ENCODE measurements at places on chromosomes 6 and 20.

DNA sequence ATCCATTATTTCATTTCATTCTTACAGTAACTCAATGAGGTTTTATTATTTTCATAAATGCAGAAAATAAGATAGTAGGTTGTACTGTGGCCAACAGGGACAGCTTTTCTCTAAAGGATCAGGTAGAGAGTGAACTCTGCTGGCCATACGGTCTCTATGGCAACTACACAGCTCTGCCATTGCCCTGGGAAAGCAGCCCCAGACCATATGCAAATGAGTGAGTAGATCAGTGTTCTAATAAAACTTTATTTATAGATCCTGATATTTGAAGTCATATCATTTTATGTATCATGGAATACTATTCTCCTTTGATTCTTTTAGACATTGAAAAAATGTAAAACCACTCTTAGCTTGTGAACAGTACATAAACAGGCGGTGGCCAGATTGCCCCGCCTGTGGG is 192.5 kb upstream of the RREB1 start:
- no peak for DNase-seq

- DNase-seq = peak; percentile 78
Observed at GRCh38 chr6:136600818-136601217, 50.6 kb upstream of the MAP7 start.

DNA sequence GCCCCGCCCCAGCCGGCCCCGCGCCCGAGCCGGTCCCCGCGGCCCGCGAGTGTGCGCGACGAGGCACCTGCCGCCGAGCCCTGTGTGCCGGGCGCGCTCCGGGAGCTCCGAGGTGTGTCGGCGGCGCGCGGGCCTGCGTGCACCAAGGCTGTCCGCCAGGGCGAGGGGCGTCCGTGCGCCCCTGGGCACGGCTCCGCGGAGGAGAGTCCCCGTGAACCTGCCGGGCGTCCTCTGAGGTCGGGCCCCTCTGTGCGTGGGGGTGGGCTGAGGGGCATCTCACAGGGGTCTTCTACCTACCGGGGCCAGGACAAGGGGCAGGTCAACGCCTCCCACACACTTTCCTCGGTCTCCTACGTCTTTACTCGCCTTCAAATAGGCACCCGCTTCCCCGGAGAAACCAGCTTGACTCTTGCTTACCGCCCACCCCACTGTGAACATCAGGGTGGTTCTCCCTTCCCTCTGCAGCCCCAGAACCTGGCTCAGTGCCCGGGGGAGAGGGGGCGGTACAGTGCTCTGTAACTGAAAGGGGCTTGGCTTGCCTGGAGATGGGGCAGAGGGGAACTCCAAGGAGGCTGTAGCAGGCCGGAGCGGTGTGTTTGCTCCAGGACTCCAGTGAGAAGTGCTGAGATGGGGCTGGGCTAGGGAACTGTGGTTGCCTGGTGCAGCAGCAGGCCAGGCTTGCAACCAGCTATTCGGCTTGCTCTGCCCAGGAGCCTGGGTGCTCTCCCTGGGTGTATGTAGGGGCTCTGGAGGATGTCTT is at the start of gene SAMD10:
Gene SAMD10 (minus strand): TSS at position 86 of the 760 bp plus-strand sequence. CDS start 175 bp downstream, outside the sequence.
- peak; percentile 75 for DNase-seq

DNA sequence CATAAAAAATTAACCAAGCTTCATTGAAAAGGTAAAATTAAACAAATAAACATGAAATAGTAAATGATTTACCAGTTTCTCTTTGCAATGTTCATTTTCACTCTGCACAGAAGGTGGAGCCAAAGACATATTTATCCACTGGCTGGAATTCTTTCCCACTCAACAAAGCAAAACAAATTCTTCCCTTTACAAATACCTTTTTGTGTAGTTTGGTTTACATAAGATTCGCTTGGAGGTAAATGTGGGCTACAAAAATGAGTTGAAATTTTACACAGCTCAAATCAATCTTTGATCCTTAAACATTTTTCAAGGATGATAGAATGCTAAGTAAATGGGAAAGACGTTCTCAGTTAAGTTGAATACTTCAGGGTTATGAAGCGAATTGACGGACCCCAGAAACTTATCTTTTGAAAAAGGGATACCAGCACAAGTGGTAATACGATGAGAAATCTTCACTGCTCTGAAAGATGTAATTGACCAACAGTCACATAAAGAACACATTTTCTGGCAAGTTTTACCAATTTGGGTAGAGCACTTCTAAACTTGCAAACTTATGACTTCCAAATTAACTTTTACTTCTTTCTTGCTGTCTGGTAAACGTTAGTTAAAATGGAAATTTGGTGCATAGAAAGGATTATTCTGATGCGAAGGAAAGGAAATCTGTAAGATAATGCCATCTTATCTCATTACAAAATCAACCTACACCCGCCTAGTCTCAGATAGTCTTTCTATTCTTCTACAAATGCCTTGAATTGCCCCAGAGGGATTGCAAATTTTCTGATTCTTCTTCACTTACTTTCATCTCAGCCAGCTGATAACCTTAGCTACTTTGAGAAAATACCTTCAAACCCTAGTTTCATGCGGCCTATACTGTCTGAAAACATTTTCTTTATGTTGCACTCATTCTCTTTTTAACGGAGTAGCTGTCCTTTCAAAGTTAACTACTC is 4.7 kb upstream of the GJA1 start:
- peak; percentile 35 for DNase-seq

- DNase-seq = no peak
Observed at GRCh38 chr6:89199579-89199978, 17.6 kb downstream of the GABRR1 start.

DNA sequence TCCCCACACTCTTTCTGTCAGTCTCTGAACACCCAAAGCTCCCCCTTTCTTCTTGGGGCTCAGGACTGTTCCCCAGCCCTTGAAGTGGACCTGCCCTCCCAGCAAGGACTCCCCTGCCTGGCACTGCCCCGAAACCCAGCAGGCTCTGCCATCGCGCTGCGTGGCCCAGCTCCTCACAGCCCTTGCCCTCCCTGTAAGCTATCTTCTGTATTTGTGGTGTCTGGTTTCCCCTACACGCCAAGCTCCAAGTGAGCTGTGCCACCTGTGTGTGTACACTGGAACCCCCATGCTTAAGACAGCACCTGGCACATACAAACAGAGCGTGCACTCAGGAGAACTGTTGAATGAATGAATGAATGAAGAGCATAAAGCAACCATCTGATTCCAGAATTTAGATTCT is 57.7 kb downstream of the TMEM242 start:
- no peak for DNase-seq

GRCh38 chr6:15622045-15622740 is 40.6 kb downstream of the DTNBP1 start:
- no peak for DNase-seq

DNA sequence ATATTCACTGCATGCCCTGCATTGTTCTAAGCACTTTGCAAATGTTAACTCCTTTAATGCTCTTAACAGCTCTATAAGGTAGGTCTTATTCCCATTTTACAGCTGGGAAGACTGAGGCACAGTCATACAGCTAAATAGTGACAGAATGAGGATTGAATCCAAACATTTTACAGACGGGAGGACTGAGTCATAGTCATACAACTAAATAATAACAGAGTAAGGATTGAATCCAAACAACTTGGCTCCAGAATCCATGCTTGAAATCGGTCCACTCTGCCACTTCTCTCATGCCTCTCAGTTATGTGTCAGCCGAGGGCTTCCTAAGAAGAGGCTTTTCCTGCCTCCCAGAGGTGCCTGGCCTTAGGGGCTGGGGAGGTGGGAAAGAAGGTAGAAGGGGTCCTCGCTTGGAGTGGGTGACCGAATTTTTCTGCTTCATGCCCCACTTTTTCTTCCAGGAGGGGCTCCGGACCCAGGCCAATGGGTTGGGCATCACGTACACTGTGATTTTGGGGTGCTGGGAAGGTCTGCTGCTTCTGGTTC is 137.4 kb upstream of the RNF24 start:
- no peak for DNase-seq

DNA sequence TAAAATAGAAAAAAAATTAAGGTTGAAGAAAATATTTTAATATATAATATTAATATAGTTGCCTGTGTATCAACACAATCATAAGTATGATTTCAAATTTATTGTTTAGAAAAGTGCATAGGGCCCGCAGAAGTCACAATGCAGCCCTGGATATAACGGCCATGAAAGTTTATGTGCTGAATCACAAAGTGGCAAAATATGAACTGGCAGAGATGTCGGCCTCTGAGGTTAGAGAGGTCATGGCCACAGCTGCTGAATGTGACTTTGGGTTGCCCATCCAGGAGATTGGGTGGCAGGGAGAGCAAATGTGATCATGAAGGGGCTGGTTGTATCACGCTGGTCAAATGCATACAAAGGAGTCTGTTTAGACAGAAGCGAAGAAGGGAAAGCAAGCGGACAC is 35.7 kb downstream of the COL11A2 start:
- no peak for DNase-seq

GRCh38 chr6:52840763-52841585 is at the start of gene GSTA5:
TSS of gene GSTA5 (minus strand) at chr6:52840813.
- DNase-seq = no peak

DNA sequence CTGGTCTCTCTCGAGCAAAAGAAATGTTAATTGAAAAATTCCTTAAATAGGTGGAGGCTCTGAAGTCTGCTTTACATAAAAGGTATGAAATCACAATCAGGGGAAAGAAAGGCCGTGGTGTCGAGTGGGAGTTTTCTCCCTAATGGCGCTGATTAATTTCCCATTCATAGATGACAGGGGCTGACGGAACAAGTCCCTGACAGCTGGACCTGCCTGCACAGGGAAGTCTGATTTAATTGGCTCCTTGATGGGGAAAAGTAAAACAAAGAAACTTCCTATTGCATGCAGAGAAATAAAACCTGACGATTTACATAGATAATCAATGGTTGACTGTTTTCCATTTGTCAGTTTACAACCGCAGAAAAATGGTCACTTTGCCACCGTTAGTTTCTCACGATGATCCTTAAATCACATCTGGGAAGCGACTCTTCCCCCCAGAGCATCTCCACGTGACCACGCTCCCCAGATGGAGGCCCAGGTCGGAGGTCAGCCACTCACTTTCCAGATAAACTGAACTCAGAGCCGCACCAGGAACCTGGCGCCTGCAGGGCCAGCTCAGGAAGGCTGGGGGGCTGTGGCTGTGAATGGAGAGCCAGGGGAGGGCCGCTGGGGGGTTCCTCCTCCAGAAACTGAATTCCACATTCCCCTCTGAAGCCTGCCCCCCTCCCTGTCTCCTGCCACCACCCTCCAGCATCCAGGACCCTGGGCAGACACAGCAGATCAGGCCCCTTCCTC is 55.3 kb downstream of the DLL1 start:
- DNase-seq = peak; percentile 32

DNA sequence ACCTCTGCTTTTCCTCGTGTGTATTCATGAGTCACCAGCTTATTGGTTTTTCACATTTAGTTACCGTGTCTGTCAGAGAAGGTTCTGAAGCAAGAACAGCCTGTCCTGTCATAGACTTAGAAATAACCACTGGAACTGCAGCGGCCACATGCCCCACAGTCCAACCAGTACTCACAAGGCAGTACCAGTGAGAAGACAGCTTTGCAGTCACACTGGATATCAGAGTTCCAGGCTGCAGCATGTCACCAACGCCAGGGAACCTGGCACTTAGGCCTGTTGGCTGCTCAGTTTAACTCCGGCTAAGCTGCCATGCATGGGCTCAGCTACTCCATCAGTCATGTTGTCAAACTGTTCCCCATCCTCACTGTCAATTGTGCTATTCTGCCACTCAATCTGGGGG is 40.1 kb downstream of the ADNP start:
- no peak for DNase-seq

- DNase-seq = no peak
Observed at GRCh38 chr6:45923831-45924391, 91.7 kb downstream of the CLIC5 start.

GRCh38 chr6:158757753-158758090 is 61.4 kb downstream of the EZR start:
- no peak for DNase-seq

GRCh38 chr6:16966791-16967469 is 134.9 kb upstream of the STMND1 start:
- no peak for DNase-seq

DNA sequence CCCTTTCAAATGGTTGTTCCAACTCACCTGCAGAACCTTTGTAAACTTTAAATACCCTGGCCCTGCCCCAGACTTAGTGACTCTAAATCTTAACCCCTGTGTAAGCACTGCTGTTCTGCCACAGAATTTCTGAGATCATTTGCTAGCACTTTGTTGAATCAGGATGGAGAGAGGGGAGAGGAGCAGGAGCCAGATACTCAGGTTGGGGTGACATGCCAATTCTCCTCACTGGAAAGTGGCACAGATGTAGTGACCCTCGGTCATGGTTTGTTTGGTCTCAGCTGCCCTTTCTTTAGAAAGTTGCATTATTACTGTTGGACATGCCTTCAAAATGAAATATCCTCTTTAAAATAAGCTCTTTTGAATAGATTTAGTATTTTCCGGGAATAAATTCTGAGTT is 168.0 kb downstream of the ZFAND3 start:
- DNase-seq = no peak

DNA sequence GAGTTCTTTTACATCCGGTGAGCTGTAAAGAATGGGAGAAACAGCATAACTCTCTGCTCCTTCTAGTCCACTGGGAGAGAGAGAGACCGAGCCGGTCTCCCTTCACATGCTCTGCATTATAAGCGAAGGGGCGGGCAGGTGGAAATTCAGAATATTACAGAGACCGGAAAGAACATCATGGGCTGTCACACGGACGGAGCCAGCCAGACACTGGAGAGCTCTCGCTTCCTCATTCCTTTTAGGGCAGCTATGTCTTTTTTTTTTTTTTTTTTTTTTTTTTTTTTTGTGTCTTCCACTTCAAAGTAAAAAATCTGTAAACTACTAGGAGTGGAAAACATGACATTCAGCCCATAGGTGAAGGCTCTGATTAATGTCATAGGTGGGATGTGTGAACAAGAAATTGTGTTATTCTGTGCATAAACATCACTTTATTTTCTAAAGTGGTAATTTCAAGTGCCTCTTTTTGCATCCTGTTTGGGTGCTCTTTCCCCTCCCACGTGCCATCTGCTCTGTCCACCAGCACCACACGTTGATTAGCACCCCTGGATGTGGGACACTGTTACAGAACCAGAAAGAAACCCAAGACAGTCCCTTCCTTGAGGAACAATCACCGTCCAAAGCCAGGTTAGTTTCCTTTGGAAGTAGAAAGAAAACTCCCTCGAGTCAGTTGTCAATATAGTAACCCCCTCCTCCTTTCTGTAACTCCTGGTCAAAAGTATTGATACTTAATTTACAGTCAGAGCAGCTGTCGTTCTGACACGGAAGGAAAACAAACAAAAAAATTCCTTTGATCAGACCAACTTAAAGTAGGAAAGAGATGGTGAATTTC is at the start of gene TAGAP:
Gene TAGAP (minus strand): TSS at position 93 of the 829 bp plus-strand sequence. CDS start 845 bp downstream, outside the sequence.
- no peak for DNase-seq

- no peak for DNase-seq
Observed at GRCh38 chr20:14928083-14928482, 590.7 kb upstream of the FLRT3 start.

DNA sequence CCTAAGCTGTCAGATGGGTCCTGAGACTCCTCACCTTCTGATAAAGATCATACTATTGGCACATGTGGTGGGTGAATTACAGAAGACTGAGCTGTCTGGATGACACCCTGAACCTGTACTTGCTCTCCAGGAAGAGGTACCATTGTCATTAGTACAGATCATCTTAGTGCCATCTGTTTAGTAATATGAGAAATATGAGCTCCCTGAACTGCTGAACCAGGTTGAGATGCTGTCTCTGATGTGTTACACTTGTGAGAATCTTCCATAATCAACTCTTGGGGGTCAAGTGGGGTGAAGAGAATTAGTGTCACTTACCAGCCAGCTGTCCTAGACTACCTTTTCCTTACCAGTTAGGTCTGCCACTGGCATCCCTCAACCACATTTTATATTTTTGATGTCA is 531.0 kb downstream of the EPHA7 start:
- DNase-seq = peak; percentile 98

GRCh38 chr6:53020005-53020744 is 25.1 kb upstream of the GSTA4 start:
- DNase-seq = no peak

Data from SK-N-DZ (cell line).